ENCODE measurements at places on chromosomes 7 and 10. TPM values are rescaled to one million over a fixed set of nuclear protein-coding genes. Genes with fewer than 3 reads are reported as not detected.

IGFBP1 gene
- total RNA-seq, result not detected

HUS1 gene
- total RNA-seq, result 43.4 TPM

NAT16 gene
- not detected for total RNA-seq

MRLN gene
- total RNA-seq, result not detected

GIMAP7 gene
- not detected for total RNA-seq

USP6NL gene
- 9.6 TPM for total RNA-seq

All from H4 (cell line).